ENCODE measurements at places on chromosomes 4 and X. TPM values are rescaled to one million over a fixed set of nuclear protein-coding genes. Genes with fewer than 3 reads are reported as not detected.
A peak's percentile ranks its signal among the peaks of the same experiment; 100 is the strongest.

DNA sequence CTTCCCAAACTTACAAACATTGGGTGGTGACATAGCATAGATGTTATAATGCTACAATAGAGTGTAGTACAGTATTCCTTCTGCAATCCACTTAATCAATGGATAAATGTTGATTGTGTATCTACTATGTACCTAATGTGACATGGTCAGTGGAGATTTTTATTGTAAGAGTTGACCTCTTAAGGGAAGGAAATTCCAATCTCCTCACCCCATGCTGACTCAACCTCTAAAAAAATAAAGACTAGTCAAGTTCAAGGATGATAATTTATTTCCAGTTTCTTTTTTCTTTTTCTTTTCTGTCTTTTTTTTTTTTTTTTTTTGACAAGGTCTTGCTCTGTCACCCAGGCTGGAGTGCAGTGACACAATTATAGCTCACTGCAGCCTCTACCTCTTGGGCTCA, 206.5 kb upstream of the STS start:
- DNase-seq = no peak

DNA sequence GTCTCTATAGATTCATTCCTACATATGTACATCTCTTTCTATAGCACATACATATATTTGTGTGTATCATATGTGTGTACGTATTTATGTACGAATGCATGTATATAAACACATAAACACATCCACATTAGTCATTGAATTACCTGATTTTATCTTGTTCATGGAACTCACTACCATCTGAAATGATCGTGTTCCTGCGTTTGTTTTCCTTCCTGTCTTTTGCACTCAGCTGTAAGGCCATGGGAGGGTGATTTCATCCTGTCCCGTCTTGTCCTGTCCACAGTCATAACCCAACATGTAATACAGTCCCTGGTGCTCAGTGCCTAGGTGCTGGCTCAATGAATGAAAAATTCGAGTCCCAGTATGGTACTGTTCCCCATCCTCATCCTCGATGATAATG, 191.8 kb upstream of the PSAPL1 start:
- no peak for DNase-seq

- no peak for DNase-seq
Observed at GRCh38 chr4:18608908-18609533, 587.5 kb upstream of the LCORL start.

DNA sequence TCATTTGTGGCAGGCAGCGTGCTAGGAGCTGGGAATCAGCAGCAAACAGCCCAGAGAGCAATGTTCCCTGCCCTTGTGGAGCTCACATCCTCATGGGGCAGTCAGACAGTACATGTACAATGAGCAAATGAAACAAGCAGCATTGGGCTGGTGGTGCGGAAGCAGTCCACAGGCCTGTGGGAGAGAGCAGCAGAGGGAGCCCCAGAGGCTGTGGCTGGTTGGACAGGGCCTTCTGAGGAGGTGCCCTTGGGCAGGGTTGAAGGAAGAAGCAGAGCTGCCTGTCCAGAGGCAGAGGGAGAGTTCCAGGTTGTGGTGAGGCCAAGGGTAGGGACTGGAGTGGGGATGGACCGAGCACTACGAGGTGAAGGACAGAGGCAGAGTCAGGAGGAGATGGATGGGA, 22.5 kb downstream of the MMGT1 start:
- no peak for DNase-seq

GRCh38 chrX:39765327-39765726, 332.4 kb downstream of the BCOR start:
- DNase-seq = no peak

- peak; percentile 71 for DNase-seq
Observed at GRCh38 chrX:49155243-49155899, 7.2 kb upstream of the MAGIX start.

- no peak for DNase-seq
Observed at GRCh38 chr4:32748061-32748460, 2027.9 kb downstream of the PCDH7 start.

- DNase-seq = no peak
Observed at GRCh38 chrX:350534-351323, 32.1 kb upstream of the GTPBP6 start.

DNA sequence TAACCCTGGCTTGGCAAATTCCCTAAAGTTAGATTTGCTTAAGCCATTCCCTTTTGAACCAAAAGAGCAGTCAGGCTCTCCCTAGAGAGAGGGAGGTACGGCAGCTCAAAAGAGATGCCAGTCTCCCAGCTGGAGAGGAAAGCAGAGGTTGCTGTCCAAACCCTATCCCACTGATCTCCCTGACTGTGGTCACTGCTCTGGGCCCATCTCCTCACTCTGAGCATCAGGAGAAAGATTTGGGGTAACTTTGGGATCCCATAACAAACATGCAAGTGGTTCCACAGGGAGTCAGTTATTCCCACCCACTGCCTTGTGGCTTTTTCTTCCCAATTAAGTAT, 17.1 kb downstream of the ACSL1 start:
- no peak for DNase-seq

The ENOPH1 gene
- total RNA-seq = 57.6 TPM

The LIMCH1 gene
- 295 TPM for total RNA-seq
